NCI-H1048 (cell line): ENCODE measurements at places on chromosomes 12 and 14.

DNA sequence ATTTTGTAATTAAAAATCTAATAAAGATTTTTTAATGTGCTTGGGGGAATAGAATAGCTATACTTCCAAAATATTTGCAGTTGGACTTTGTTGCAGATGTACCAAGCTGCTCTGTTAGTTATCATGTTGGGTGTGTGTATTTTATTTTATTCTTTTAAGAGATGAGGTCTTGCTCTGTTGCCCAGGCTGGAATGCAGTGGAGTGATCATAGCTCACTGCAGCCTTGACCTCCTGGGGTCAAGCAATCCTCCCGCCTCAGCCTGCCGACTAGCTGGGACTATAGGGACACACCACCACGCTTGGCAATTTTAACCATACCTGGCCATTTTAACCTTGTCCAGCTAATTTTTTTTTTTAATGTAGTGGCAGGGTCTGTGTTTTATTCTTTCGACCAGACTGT lies 54.7 kb upstream of the MAP1LC3B2 start:
- DNase-seq, result no peak

- DNase-seq, result no peak
Measured at GRCh38 chr12:13000616-13000924, 505 bp upstream of the HEBP1 start.

DNA sequence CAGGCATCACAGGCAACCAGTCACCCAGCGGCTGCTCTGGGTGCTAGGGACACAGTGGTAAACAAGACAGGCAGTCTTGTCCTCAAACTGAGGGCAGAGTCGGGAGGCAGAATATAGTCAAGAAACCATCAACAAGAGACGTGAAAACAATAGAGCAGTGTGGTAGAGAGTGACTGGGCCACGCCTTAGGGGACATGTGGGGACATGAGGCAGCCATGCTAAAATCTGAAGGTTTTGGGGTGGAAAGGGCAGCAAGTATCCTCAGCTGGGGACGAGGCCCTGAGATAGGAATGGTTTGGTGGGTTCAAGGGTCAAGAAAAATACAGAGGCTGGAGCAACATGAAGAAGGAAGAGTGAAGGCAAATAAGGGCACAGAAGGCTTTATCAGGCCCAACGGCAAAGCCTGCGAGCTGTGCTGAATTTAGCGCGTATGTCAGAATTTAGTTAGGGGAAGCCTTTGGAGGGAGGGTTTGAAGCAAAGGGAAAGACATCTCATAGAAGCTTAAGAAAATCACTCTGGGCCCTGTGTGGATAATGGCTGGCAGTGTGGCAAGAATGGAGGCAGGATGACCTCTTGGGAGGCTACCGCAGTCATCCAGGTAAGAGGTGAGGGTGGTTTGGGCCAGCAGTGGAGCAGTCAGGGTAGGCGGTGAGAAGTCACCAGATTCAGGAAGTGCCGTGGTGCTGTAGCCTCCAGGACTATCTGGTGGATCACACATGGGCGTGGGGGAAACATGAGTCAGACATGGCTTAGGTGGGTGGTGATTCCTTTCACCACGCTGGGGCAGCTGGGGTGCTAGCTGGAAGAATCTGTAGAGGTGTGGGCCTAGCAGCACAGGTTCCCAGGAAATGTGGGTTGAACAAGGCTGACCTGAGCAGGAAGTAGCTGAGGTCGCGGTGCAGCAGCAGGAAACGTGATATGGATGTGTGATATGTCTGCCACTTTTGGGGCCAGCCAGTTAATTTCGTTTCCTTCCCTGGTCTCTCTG lies 3.0 kb downstream of the EVL start:
- DNase-seq, result no peak

DNA sequence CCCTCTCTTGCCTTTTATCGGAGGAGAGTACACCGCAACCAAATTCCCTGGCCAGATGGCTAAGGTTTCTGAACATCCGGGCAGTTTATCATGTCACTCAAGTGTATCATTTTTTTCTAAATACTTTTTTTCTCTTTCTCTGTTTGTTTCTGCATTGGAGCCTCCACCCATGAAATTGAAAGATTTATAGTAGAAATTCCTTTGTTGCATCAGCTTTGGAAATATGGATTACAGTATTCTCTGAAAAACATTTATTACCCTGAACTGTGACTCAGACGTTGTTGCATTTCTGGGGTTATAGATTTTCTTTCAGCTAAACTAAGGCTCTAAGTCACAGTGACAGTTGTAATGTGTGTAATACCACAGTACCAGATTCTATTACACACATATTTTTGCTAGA lies 187.0 kb downstream of the SPTSSA start:
- DNase-seq, result no peak

DNA sequence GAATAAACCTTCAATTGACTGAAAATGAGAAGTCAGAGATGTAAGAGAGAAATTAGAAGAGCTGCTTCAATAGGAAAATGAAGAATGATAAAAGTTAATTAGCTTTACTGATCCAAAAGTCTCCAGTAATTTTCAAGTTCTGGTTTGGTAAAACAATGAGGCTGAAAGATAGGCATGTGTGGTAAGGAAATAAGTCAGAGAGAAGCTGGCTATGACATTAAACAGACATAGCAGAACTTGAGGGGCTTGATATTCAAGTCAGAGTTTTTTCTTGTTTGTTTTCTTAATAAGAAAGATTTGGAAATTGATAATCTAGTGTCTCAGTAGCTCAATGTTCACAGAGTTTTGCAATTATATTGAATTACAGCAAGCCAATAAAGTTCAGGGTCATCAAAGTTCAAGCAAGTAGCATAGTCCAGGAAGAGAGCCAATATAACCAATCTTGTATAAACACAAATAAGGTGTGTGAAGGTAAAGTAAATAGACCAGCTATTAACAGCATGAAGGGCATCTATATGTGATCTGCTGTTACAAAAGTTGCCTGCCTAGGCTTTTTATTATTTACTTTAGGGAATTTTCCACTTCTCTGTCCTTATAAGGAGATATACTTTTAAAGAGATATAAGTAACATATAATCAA lies 1111.5 kb downstream of the TRHDE start:
- no peak for DNase-seq

- no peak for DNase-seq
Measured at GRCh38 chr12:13173012-13173932, 23.3 kb upstream of the EMP1 start.

GRCh38 chr12:6753772-6754356 lies 923 bp upstream of the MLF2 start:
- no peak for DNase-seq
